H54 (cell line): ENCODE measurements at places on chromosomes 5 and 9.

DNA sequence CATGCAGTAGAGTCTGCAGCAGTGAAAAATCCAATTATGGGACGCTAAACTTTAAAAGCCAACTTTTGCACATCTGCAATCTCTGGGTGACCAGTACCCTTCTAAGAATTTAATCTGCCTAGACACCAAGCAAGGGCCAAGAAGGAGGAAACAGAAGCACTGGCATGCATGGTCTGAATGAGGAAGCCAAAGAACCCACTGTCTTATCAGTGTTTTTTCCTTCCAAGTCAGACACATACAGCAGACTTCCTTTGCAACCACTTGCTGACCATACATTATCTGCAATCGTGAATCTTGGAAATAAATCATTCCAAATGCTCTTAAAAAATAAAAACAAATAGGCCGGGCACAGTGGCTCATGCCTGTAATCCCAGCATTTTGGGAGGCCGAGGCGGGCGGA lies 65.9 kb downstream of the DEPDC1B start:
- no peak for DNase-seq

GRCh38 chr5:133408322-133408721 lies 204.0 kb downstream of the FSTL4 start:
- DNase-seq: no peak

DNA sequence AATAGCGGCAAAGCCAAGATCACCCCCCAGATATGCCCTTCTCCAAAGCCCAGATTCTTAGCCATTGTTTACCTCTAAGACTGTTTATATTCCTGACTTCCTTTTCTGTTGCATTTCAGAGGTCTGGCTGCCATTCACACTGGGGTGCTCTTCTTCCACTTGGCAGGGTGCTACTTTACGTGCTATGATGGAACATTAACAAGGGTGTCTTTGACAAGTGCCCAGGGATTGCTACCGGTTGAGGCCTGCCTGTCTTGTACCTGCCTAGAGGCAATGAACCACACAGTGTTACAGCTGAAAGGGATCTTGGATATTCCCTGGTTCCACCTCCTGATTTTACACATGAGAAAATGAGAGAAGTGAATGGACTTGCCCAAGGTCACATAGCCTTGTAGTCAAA lies 352.1 kb upstream of the KIF2A start:
- DNase-seq: no peak

DNA sequence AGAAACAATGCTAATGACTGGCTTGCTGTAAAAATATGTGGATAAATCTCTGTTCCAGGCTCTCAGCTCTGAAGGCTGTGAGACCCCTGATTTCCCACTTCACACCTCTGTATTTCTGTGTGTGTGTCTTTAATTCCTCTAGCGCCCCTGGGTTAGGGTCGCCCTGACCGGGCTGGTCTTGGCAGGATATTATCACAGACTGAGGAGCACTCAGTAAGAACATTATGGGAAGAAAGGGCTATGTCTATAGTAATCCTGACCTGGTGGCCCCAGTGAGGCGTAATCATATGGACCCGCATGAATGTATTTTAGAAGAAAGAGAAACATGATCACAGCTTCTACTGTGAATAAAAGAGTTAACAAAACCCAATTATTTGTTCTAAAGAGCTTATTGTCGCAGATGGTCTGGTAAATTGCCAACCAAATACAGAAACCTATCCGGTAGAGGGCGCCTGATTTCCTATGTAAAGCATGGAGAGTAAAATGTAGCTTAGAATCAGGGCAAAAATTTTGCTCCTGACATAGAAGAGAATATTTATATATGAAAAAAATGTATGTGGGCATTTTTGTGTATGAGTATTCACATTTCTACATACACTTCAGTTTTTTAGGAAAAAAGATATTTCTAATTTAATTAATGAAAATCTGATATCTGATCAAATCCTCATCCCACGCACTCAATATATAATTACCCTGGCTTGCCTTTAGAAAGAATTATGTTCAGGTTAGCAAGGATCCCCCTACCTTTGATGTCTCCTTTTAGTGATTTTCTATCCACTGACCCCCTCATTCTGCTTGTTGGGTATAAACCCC lies 5.8 kb upstream of the IFNA1 start:
- no peak for DNase-seq

DNA sequence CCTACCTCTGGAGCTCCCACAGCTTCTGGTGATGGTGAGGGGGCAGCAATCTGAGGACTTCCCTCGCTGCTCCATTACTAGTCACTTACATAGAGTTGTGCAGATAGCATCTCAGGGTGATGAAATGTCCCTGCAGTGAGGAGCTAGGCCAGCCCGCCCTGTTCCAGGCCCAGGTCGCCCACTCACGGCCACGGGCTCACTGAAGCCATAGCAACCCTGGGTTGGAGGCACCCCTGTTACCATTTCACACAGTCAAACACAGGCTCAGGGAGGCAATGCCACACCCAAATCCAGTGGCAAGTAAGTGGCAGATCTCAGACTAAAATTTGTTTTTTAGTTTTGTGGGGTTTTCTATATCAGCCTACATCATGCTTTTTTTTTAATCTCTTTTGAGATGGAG lies 19.6 kb downstream of the SH2D3C start:
- DNase-seq: no peak

- no peak for DNase-seq
Observed at GRCh38 chr9:105662184-105663104, at the start of gene TAL2. TAL2 (plus strand) TSS chr9:105662457; CDS start chr9:105662497, 40 bp downstream.

- DNase-seq: no peak
Observed at GRCh38 chr9:38301376-38302106, 91.0 kb upstream of the ALDH1B1 start.

DNA sequence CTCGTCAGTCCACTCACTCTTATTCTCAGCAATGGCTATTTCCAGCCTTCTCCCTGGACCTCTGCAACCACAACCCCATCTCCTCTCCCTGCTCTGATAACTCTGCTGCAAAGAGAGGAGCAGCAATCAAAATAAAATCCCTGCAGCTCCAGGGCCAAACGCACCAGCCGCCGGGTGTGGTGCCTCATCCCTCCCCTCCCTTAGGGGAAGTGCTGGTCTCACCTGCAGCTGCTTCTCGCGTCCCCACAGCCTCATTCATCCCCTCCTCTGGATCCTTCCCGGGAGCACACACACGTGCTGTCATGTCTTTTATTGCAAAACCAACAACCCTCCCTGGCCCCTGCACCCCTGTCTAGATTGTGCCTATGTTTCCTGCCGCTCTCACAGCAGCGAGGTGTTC lies 77.8 kb downstream of the TENT4A start:
- DNase-seq: no peak

- no peak for DNase-seq
Observed at GRCh38 chr5:24623624-24624023, 21.2 kb downstream of the CDH10 start.

DNA sequence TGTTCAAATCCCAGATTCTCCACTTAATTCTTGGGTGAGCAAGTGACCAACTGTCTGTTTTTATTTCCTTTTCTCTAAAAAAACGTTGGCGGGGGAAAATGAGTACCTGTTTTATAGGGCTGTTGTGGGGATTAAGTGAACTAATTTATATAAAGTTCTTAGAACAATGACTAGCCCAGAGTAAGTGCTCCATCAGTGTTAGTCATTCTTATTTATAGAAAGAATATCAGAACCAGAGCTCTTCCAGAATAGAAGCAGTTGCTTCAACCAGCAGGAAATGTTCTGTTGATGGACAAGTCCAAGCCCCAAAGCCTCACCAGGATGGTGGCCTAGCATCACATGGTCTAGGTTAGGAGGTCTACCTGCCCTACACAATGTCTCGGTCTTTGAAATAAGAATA lies 379.2 kb downstream of the ACTL7B start:
- DNase-seq: no peak

GRCh38 chr9:93130861-93131481 lies 3.1 kb downstream of the NINJ1 start:
- no peak for DNase-seq

- no peak for DNase-seq
Observed at GRCh38 chr9:91775708-91776028, 174.4 kb downstream of the ROR2 start.

- no peak for DNase-seq
Observed at GRCh38 chr5:67208403-67208802, 11.8 kb upstream of the CD180 start.

- no peak for DNase-seq
Observed at GRCh38 chr5:56282216-56282615, 49.1 kb upstream of the ANKRD55 start.

- no peak for DNase-seq
Observed at GRCh38 chr5:91690921-91691320, 307.8 kb upstream of the ARRDC3 start.

DNA sequence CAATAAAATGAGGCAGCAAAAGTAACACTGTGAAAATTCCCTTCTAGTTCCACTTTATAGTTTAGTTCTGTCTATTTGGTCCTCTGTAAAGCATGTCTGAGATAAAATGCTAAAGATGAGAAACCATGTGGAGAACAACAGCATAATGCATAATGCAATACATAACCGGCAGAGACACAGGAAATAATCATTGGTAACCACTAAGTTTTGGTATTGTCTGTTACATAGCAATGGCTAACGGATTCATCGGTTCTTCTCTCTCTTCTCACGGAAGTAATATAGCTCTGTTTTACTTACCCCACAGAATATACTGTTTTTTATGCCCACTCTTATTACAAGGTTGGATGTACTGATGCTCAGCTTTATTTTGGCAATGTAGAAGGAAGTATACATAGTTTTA lies 158.9 kb downstream of the FAM174A start:
- no peak for DNase-seq

DNA sequence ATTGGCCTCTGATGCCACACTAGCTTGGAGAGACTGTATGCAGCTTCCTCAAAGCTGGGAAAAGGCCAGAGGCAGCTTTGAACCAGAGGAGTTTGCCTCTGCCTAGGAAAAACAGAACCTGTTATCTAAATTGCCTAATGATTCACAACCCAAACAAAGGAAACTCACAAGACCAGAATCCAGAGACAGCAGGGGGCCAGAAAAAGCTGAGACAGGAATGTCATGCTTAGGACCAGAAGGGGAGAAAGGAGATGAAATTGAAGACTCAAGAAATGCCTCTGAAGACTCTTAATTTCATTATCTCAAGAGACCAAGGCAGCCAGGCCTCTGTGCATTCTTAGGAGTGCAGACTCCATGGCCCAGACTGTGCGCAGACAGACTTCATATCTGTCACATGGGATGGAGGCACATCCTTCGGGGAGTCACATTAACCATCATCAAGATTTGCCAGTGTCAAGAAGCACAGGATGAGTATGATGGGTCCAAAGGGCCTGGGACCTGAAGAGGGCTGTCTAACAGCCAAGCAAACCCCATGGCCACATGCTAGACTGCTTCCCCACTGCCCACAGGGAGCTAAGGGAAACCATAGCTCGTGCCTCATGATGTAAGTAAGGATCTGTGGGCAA lies 57.3 kb downstream of the ARSB start:
- DNase-seq: peak; percentile 59

GRCh38 chr5:113524927-113525326 lies 11.4 kb downstream of the YTHDC2 start:
- DNase-seq: no peak

DNA sequence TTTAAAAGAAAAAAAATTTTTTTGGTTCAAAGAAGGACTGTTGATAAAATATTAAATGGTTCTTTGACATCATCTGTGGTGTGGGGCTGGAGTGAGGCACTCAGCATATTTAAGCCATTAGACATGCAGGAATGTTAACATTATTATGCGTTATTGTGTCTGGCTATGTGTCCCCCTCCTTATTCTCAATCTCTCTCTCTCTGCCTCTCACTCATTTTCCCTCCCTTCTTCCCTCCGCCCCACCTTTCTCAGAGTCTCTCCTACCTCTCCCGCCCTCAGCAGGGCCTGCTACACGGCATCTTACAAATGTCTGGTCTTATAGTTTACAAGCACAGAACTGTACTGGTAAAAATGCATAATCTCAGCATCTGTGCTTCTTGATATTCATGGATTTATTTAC lies 287.8 kb upstream of the TMEM161B start:
- DNase-seq: no peak

GRCh38 chr5:10567781-10568321 lies 4.0 kb downstream of the ANKRD33B start:
- DNase-seq: no peak

DNA sequence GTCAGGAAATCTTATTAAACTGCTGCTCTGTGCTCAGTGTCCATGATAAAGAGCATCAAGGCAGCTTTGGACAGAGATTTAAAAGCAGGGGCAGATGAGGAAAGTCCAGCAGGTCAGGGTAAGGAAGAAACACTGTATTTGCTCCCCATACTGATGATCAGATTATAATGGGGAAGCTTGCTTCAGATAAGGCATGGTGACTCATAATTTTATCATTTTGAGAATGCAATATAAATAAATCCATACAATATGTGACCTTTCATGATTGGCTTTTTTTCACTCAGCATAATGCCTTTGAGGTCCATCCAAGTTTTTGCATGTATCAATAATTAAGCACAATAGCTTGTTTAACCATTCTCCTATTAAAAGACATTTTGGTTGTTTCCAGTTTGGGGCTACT lies 48.1 kb upstream of the LHFPL2 start:
- no peak for DNase-seq

GRCh38 chr9:120946259-120946658 lies 19.7 kb upstream of the TRAF1 start:
- DNase-seq: no peak

DNA sequence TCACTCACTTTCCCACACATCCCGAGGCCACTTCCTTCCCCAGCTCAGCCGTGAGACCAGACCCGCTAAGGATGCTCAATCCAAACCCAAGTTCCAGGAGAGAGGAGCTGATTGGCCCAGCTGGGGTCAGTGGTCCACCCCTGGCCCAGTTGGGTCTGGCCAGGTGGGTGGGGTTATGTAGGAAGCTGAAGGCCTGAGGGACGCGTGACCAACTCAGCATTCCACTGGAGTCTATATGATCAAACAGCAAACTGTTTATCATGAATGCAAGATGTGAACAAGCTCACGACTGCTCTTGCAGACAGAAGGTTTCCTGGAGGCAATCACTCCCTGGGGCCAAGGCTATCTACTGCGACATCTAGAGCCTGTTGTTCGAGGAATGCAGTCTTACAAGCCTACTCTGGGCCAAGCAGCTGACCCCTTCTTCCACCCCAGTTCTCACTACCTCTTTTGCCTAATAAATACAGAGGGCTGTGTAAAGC lies 4.9 kb upstream of the RAPGEF1 start:
- DNase-seq: no peak

- no peak for DNase-seq
Observed at GRCh38 chr9:128523199-128523925, 18.8 kb downstream of the GLE1 start.

DNA sequence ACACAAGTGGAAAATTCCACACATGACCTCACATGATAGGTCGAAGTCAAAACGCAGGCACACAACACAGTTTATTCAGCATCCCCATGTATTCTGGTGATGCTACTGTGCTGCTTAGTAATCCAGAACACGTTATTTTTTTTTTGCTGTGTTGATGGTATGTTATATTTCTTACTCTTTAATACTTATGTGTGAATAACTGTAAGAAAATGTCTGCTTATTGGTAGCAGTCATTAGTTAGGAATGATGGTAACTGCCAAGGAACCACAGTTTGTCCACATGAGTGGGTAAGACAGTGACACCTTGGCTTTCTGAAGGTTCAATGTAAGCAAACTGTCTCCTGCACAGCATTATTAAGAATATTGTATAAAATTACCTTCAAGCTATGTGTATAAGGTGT lies 107.7 kb upstream of the DAPK1 start:
- no peak for DNase-seq
